H9 (cell line): ENCODE measurements at places on chromosomes 12 and 14. TPM values are rescaled to one million over a fixed set of nuclear protein-coding genes. Genes with fewer than 3 reads are reported as not detected.

Gene SYNDIG1L
- 0.22 and 0.33 TPM in 2 replicates for total RNA-seq

Gene ADAM20
- total RNA-seq: 0.24 and 0.28 TPM in 2 replicates

GRCh38 chr12:111434680-111435338 is 29.1 kb downstream of the SH2B3 start:
- H3K36me3 ChIP-seq: no peaks in the 10 kb centered on the region; the same call in 2 of the 3 replicates
- no peak for DNase-seq
- H3K27me3 ChIP-seq: no peaks in the 10 kb centered on the region
- H3K27ac ChIP-seq: no peak overlapping the region
- H3K4me1 ChIP-seq: peaks cover 15% of the 10 kb centered on the region; the same call in 1 of the 2 replicates

Gene NTN4
- total RNA-seq: 0.13 and 0.17 TPM in 2 replicates

Gene CCDC196
- total RNA-seq: not detected in 2 replicates

DNA sequence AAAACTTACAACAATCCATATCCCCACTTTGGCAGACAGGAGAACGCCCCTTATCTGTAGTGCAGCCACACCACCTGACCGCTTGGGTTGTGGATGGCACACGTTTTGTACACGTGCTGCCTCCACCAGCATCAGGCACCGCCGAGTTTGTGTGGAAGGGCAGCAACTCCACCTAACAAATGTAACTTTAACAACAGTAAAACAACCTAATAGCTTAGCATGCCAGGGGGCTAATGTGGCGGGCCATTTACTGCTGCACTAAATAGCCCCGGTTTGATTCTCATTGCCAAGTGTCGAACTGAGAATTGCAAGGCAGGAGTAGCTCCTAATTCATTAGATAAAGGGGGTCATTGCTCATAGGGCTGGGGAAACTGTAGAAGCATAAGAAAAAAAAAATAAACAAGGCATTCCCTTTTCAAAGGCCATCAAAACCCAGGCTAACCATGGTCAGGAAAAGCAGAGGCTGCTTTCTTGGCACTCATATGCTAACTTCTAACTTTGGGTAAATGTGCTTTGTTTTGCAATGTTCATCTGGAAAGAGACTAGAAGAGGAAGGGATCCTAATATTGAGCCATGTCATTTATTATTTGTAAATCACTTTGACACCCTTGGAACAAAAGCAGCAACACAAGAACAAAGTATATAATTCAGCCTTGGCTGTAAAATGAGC is 279.7 kb upstream of the SOX5 start:
- H3K4me3 ChIP-seq: no peak overlapping the region
- peaks cover 6% of the 10 kb centered on the region; the same call in 1 of the 2 replicates for H3K4me1 ChIP-seq
- H3K27ac ChIP-seq: no peak overlapping the region
- DNase-seq: no peak
- no peaks in the 10 kb centered on the region for H3K27me3 ChIP-seq

DNA sequence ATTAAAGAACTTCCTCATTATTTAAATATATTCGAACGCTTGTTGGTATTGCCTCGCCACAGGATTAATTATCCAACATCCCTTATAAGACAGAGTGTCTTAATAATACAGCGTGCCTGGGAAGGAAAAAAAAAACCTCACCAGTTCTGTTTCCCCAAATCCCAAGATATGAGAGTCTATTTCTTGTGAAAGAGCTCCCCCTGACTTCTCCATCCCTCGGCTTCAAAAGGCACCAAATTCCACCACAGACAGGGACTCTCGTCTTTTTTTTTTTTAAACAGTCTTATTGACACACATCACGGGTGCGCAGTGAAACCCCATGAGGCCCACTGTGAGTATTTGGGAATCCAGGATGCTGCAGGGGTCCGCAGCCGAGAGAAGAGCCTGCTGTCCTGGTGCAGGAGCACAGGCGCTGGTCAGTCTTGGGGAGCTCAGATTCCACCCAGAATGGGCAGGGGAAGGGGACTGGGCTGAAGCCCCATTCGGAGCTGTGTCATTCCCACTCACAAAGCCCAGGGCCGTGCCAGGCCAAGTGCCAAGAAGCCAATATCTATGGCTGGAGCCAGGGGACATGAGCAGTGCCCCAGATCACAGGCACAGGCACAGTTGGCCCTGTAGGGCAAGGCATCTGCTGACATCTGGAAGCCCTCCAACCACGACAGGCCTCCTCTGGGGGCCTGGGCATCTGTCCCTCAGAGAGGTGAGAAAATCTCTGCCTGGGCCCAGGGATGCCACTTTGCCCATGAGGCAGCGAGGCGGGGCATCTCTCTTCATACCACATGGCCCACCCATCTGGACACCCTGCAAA is 71.9 kb downstream of the BCL11B start:
- DNase-seq: no peak
- no peak overlapping the region for H3K27ac ChIP-seq
- H3K4me1 ChIP-seq: no peaks in the 10 kb centered on the region
- H3K27me3 ChIP-seq: no peaks in the 10 kb centered on the region
